ENCODE measurements at places on chromosomes 2 and 18. TPM values are rescaled to one million over a fixed set of nuclear protein-coding genes. Genes with fewer than 3 reads are reported as not detected.

DNA sequence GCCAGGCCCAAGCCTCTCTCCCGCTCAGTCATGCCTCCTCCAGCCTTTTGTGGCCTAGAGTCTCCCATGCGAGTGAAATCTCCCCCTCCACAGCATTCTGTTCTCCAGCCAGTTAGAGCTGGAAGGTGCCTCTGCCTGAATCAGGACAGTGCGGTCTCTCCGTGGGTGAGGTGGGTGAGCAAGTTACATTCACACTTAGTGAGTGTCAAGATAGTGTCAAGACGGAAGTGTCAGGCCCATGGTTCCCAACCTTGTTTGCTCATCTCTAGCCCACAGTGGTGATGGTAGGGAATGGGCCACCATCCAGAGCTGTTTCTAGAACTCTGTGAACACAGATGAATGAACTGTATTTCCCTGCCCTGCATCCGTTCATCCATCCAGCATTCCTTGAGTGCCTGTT lies 59.5 kb downstream of the LPIN1 start:
- peaks cover 22% of the 10 kb centered on the region for H3K36me3 ChIP-seq
- no peaks in the 10 kb centered on the region for H3K27me3 ChIP-seq
- no peak for DNase-seq
- H3K4me1 ChIP-seq: no peaks in the 10 kb centered on the region

- DNase-seq: no peak
- H3K27ac ChIP-seq: no peak overlapping the region
- no peaks in the 10 kb centered on the region for H3K36me3 ChIP-seq
- no peaks in the 10 kb centered on the region for H3K27me3 ChIP-seq
- H3K4me3 ChIP-seq: no peak overlapping the region
Observed at GRCh38 chr18:79560861-79561210, 118.8 kb upstream of the CTDP1 start.

DNA sequence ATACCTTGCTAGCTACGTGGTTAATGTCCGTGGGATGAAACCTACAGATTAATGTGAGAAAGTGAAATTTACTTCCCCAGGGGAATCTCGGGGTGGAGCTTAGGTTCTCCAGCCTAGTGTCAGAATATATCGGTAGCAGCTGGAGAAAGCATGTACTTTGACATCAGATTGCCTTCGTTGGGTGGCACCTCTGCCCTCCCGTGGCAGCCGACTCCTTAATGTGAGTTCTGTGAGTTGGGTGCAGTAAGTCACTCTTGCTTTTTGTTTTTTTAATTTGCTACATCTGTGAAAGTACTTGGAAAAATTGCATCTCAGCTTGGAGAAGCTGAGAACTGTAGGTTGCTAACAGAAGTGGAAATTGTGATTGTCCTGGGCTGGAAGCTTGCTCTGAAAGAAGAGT lies 3.6 kb downstream of the KLF11 start:
- no peak overlapping the region for H3K4me3 ChIP-seq
- peak overlapping the region; percentile 49 for H3K27ac ChIP-seq
- H3K36me3 ChIP-seq: peaks cover 3% of the 10 kb centered on the region
- no peaks in the 10 kb centered on the region for H3K4me1 ChIP-seq
- DNase-seq: no peak

DNA sequence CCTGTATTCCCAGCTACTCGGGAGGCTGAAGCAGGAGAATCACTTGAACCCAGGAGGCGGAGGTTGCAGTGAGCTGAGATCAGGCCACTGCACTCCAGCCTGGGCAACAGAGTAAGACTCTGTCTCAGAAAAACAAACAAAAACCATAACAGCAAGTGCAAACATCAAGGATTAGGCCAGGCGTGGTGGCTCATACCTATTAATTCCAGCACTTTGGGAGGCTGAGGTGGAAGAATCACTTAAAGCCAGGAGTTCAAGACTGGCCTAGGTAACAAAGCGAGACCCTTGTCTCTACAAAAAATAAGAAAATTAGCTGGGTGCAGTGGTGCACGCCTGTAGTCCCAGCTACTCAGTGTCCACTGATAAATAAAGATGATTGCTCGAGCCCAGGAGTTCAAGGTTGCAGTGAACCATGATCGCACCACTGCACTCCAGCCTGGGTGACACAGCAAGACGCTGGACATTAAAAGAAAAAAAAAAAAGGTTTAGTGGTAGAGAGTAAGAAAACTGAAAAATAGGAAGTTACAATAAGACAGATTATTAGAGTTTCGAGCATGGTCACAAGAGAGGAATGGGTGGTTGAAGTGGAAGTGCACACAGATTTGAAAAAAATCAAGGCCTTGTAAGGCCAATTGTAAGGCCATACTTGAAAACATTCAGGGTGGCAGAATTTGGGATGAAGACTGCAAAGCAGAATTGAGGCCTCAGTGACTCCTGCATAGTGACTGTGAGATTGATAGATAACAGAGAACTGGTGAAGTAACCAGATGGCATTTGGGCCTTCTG lies 6.4 kb upstream of the KCMF1 start:
- no peak overlapping the region for H3K4me3 ChIP-seq
- no peaks in the 10 kb centered on the region for H3K27me3 ChIP-seq
- H3K27ac ChIP-seq: no peak overlapping the region
- H3K4me1 ChIP-seq: peaks cover 3% of the 10 kb centered on the region

DNA sequence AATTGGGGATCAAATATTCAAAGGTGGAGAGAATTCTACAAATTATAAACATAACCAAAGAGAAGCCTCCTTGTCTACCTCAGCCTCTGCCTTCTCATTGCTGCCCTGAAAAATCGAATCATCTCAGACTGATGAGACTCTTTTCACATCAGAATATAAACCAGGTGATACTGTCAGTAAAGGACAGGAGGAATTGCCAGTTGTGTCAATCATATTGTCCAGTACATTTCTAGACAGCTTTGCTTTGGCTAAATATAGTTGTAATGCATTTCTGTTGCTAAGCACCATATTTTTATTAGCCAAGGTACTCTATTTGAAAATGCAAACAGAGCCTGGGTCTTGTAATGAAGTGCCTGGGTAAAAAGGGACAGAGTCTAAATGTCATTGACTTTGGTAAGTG lies 92.6 kb upstream of the TLK1 start:
- no peak overlapping the region for H3K27ac ChIP-seq
- H3K36me3 ChIP-seq: no peaks in the 10 kb centered on the region
- no peak for DNase-seq
- H3K27me3 ChIP-seq: no peaks in the 10 kb centered on the region

DNA sequence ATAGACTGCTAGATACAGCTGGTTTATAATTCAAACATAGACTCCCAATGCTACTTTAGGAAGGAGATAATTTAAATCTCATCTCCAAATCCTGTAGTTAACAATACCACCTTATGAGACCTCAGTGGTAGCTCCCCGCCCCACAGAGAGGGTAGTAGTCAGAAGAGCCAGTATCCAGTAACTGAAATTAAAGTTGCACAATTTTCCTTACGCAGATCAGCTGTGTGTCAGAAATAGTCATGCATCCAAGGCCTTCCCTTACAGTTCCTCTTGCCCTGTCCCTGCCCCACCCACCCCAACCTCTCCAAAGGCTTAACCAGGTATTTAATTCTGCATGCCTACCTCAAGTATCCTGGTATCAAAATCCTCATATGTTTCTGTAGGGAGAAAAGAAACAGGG lies 15.5 kb downstream of the MRPS5 start:
- no peaks in the 10 kb centered on the region for H3K4me1 ChIP-seq
- no peak for DNase-seq
- no peak overlapping the region for H3K27ac ChIP-seq
- H3K36me3 ChIP-seq: peaks cover 58% of the 10 kb centered on the region

DNA sequence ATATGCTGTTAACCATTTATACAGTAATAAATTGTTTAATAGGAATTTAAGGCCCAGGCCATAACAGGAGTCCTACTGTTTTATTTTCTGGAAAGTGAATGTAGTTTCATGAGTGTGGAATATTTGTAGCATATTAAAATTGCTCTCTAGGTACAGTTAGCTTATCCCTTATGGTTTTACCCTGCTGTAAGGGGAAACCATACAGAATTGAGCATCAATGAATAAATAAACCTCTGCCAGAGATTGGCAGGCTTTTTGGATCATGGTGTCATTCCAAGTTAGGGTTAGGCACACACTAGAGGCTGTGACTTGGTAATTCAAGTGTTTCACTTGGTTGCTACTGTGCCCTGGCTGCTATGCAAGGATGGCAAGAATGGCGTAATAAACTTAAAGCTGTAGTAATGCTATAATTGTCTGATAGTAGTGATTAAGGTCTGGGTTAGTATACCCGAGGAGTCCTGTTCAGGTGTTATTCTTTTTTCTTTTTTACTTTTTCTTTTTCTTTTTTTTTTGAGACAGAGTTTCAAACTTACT lies 30.4 kb downstream of the BMPR2 start:
- peaks cover 3% of the 10 kb centered on the region for H3K36me3 ChIP-seq
- no peaks in the 10 kb centered on the region for H3K4me1 ChIP-seq
- H3K27ac ChIP-seq: no peak overlapping the region
- no peak overlapping the region for H3K4me3 ChIP-seq

GRCh38 chr2:225002039-225002655 lies 40.1 kb downstream of the DOCK10 start:
- DNase-seq: peak; percentile 60
- no peaks in the 10 kb centered on the region for H3K4me1 ChIP-seq
- H3K27ac ChIP-seq: no peak overlapping the region
- no peak overlapping the region for H3K4me3 ChIP-seq

The DTNA gene
- 23.8 TPM for total RNA-seq

DNA sequence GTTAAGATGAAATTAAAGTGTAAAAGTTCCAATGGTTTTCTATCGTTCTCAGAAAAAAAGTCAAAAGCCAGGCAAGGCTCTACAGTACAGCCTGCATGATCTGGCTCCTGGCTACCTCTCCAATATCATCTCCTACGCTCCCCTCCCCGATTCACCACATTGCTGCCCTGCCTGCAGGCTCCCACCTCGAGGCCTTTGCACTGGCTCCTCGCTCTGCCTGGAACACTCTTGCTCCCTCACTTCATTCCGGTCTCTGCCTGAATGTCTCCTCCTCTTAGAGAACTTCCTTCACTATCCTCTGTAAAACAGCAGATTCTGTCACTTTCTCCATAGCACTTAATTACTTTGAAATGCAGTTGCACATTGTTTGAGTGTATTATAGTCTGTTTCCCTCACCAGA lies 72.5 kb downstream of the KLF7 start:
- H3K27ac ChIP-seq: peak overlapping the region; percentile 36
- no peak for DNase-seq
- no peak overlapping the region for H3K4me3 ChIP-seq
- peaks cover 58% of the 10 kb centered on the region for H3K4me1 ChIP-seq
- H3K27me3 ChIP-seq: no peaks in the 10 kb centered on the region
- H3K36me3 ChIP-seq: no peaks in the 10 kb centered on the region

GRCh38 chr2:240502059-240502429 lies 55.7 kb downstream of the ANKMY1 start:
- DNase-seq: no peak
- no peak overlapping the region for H3K4me3 ChIP-seq
- H3K36me3 ChIP-seq: no peaks in the 10 kb centered on the region
- H3K4me1 ChIP-seq: no peaks in the 10 kb centered on the region

- no peaks in the 10 kb centered on the region for H3K4me1 ChIP-seq
- H3K27me3 ChIP-seq: no peaks in the 10 kb centered on the region
- no peaks in the 10 kb centered on the region for H3K36me3 ChIP-seq
- DNase-seq: no peak
Observed at GRCh38 chr2:187939180-187939579, 352.5 kb upstream of the GULP1 start.

GRCh38 chr2:217864963-217865772 lies 137.6 kb downstream of the TNS1 start:
- peaks cover 53% of the 10 kb centered on the region for H3K36me3 ChIP-seq
- H3K27ac ChIP-seq: no peak overlapping the region
- no peak overlapping the region for H3K4me3 ChIP-seq
- no peaks in the 10 kb centered on the region for H3K4me1 ChIP-seq
- no peaks in the 10 kb centered on the region for H3K27me3 ChIP-seq
- DNase-seq: no peak

DNA sequence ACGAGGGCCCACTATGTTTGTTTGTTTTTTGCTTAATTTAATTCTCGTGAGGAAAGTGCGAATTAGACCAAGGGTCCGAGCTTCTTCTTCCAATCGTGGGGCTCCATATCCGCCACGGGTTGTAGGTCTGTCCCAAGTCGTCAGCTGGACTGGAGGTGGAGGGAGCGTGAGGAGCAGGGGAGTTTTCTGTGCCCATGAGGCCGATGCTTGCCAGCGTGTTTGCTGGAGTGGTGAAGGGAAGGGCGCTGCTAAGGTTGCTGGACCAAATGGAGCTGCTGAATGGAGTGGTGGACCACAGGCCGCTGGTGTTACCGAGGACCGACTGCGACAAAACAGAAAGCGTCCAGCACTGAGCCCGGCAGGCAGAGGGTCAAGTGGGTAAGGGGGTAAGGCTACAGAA lies 43.7 kb downstream of the ZAP70 start:
- H3K27me3 ChIP-seq: no peaks in the 10 kb centered on the region
- no peak overlapping the region for H3K27ac ChIP-seq
- peaks cover 15% of the 10 kb centered on the region for H3K36me3 ChIP-seq
- no peak for DNase-seq
- H3K4me1 ChIP-seq: no peaks in the 10 kb centered on the region
- H3K4me3 ChIP-seq: no peak overlapping the region

GRCh38 chr2:40758401-40759155 lies 306.7 kb upstream of the SLC8A1 start:
- H3K27me3 ChIP-seq: no peaks in the 10 kb centered on the region
- H3K4me3 ChIP-seq: no peak overlapping the region
- no peaks in the 10 kb centered on the region for H3K4me1 ChIP-seq
- no peak for DNase-seq

GRCh38 chr2:120733238-120733932 lies 2.3 kb upstream of the GLI2 start:
- H3K4me1 ChIP-seq: peaks cover 11% of the 10 kb centered on the region
- peaks cover 14% of the 10 kb centered on the region for H3K27me3 ChIP-seq
- H3K36me3 ChIP-seq: no peaks in the 10 kb centered on the region
- DNase-seq: peak; percentile 51

DNA sequence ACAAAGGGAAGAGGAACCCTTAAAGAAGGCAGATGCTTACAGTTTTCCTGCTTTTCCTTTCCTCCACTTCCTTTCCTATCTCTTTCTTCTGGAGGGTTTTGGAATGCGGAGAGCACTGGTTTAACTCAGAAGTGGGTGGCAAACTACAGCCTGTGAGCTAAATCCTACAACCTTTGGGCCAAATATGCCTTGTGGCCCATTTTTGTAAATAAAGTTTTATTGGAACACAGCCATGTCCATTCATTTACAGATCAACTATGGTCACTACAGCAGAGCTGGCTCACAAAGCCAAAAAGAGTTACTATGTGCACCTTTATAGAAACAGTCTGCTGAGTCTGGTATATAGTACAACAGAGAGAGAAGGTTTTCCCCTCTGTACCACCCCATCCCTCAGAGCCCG lies 69.1 kb downstream of the CCDC93 start:
- no peak overlapping the region for H3K27ac ChIP-seq
- no peaks in the 10 kb centered on the region for H3K4me1 ChIP-seq
- DNase-seq: no peak
- H3K36me3 ChIP-seq: peaks cover 51% of the 10 kb centered on the region
- no peaks in the 10 kb centered on the region for H3K27me3 ChIP-seq
- no peak overlapping the region for H3K4me3 ChIP-seq

- H3K36me3 ChIP-seq: no peaks in the 10 kb centered on the region
- H3K27ac ChIP-seq: no peak overlapping the region
- H3K4me1 ChIP-seq: peaks cover 2% of the 10 kb centered on the region
- H3K4me3 ChIP-seq: no peak overlapping the region
Observed at GRCh38 chr2:224938651-224939182, 103.6 kb downstream of the DOCK10 start.

DNA sequence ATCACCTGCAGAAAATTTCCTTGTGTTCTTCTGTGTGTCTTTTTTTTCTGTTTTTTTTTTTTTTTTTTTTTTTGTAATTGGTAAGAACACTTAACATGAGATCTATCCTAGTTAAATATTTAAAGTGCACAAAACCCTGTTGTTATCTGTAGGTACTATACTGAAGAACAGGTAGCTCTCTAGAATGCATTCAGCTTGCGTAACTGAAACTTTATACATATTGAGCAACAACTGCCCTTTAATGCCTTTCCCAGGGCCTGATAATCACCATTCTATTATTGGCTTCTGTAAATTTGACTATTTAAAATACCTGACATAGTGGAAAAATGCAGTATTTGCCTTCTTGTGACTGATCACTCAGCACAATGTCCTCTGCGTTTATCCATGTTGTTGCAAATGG lies 701.8 kb downstream of the SUCLG1 start:
- H3K27ac ChIP-seq: no peak overlapping the region
- no peak for DNase-seq

Measured in lung (tissue), 17 donors.